ENCODE measurements at places on chromosomes 3 and 15.

DNA sequence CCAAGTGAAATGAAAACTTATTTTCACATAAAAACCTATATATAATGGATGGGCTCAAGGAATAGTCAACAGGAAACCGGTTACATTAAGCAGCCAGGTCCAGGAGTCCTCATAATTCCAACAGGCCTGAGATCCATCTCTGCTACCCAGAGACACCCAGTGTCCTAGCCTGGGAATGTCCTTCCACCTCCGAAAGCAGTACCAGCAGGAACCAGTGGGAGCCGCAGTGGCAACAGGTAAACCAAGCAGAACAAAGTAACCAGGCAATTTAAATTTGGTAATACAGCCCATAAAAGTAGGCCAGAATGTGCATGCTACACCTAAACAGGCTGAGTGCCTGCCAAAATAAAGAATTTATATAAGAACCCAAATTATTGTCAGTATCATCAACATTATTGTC lies 195.6 kb downstream of the ZBBX start:
- DNase-seq = no peak

DNA sequence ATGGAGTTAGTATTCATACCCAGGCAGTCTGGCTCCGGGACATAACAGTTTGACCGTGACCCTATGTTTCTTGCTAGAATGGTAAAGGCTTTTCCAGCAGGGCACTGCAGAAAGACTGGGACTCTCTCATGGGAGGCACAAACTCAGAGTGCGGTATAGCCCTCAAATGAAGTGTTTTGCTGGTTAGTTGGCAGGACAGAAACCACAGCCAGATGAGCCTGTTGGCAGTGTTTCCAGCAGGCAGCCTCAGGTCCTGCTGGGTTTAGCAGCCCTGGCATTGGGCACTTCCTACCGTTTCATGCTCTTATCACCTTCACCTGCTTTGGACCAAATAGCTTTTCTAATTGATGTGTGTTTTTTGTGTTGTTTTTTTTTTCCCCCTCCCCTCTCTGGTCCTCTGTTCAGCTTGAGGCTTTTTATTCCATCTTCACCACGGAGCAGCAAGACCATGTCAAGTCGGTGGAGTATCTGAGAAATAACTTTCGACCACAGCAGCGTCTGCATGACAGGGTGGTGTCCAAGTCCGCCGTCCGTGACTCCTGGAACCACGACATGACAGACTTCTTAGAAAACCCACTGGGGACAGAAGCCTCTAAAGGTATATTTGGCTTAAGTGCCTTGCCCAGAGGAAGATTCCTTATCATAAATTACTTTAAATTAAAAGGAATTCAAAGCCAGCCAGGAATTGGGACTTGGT lies 205.6 kb downstream of the FEZF2 start:
- no peak for DNase-seq

DNA sequence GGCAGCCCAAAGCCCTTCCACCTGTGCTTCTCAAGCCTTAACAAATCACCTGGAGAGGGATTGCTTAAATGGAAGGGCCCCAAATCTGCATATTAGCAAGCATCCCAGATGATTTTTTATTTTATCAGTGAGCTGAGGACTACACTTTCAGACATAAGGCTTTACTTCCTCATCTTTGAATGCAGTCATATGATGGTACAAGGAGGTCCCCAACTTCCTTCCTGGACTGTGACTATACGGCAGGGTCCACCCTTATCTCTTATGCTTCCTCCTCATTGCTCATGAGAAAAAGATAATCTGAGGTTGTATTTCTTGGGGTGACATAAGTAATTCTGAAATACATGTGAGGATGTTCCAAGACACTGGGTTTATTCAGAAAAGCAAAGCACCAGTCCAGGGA lies 13.7 kb upstream of the HEG1 start:
- DNase-seq = no peak

- DNase-seq = no peak
Observed at GRCh38 chr15:77416148-77416455, 3.8 kb downstream of the PEAK1 start.

- no peak for DNase-seq
Observed at GRCh38 chr3:157469561-157470294, 33.1 kb downstream of the PTX3 start.

GRCh38 chr15:25501828-25502446 lies 63.1 kb upstream of the UBE3A start:
- DNase-seq = peak; percentile 44

DNA sequence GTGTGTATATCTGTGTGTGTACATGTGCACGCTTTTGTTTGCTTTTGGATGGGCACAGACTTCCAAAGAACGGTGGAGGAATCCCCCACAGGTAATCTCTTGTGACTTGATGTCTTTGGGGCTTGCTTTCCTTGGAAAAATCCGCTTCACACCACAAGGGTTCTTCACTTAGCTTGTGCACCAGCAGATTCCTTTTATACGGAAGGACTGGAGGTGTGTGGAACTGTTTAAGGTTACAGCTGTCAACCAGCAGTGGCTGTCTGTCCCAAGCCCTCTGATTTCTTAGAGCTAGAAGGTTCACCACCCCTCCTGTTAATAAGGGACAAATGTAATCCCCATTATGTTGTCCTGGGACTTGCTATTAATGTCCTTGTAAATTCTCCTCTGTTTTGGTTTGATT lies 193.5 kb downstream of the ITPR1 start:
- DNase-seq = no peak

- no peak for DNase-seq
Observed at GRCh38 chr3:153463895-153464294, 301.9 kb downstream of the RAP2B start.

- peak; percentile 49 for DNase-seq
Observed at GRCh38 chr15:62391641-62392262, 226.7 kb upstream of the C2CD4B start.

DNA sequence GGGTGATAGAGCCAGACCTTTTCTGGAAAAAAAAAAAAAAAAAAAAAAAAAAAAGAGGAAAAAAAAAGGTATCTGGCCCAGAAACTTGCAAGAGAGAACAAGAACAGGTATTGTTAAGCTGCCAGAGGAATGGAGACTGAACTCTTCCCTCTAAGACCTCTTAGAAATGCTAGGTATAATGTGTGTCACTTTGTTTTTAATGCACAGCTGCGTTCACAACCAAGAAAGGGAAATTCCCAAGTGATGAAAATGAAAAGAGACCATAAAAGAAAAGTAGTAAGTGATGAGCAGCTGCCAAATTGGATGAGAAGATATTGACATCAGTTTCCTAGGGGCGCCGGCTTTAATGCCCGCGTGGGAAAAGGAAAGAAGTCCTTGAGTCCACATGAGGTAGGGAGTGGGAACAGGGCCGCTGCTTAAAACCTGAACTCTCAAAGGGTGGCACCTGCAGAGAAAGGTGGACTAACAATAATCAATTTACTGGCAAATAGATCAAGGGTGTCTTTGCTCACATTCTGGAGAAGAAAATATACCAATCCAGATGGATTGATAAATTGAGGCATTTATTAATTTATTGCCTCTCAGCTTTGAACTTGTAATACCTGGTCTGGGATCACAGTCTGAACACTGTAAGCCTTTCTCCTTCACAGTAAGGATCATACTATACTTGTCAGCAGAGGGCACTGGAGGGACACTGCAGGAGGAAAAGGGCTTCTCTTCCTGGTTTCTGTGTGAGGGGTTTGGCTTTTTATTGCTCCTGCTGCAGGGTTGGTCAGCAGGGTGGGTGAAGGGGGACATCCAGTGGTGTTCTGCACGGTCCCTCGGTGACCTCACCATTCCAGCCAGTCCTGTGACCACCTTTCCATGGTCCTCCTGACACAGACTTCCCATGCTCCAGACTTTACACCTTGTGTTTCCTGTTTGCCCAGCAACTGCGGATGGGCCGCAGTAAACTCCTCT lies 131.6 kb downstream of the AQP9 start:
- peak; percentile 81 for DNase-seq

DNA sequence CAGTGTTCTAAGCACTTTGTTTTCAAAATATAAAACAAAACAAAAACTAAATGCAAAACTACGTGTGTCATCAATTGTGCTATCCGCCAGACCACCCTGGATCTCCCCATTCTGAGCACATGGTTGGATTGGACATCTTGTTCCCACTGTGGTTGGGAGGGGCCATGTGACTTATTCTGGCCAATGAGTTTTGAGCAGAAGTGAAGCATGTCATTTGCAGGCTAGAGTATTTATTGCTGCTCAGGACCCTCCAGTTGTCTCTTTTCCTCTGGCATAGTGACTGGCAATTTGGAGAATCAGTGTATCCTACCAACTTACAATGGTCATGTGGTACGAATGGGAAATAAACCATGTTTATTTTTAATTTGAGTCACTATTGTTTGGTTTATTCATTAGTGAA lies 70.2 kb upstream of the ST8SIA2 start:
- no peak for DNase-seq

GRCh38 chr15:36951731-36952247 lies 148.6 kb downstream of the MEIS2 start:
- DNase-seq = no peak

DNA sequence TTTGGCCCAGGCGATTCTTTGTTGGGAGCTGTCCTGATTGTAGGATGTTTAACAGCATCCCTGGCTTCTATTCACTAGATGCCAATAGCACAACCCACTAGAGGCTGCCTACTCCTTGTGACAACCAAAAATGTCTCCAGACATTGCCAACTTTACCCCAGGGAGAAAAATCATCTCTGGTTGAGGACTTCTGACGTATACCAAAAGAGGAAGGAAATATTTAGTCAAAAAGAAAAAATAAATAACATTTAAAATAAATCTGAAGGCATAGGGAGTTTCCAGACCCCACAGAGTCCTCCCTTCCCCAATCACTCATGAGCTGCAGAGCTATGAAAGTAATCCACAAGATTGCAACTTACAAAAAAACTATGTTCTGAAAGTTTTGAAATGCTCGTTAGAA lies 61.0 kb downstream of the MECOM start:
- no peak for DNase-seq

DNA sequence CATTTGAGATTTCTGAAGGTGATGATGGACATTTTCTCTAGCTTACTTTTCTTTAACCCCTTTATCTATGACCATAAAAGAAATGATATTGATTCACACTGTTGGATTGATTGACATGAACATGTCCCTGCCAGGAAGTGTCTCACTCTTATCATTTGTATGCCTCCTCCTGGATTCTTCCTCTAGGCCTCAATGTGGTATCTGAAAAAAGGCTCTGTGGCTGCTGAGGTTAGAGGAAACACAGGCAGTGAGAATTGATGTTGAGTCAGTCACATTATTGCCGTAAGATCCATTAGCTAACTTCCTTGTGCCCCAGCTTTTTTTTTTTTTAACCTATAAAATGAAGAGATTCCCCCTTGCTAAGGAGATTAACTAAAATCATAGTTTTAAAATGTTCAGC lies 8.0 kb upstream of the THRB start:
- DNase-seq = no peak

- DNase-seq = no peak
Observed at GRCh38 chr3:60363817-60364216, 887.4 kb downstream of the FHIT start.

GRCh38 chr15:74674161-74674560 lies 21.7 kb downstream of the EDC3 start:
- no peak for DNase-seq

DNA sequence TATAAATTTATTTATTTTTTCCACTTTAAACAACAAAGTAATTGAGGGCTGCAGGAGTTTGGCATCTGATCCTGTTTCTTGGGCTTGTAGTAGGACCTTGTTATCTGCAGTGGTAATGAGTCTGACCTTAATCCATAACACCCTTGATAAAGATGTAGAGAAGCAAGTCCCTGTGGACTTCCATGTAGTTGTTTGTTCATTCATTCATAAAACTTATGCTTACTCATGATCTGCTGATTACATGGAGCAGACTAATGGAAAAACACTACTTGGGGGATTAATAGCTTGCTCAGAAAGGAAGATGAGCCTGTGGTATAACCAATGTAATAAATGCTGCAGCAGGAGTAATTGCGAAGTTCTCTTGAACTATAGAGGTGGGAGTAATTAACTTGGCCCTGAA lies 271.5 kb upstream of the TBL1XR1 start:
- DNase-seq = peak; percentile 20

GRCh38 chr3:50674349-50675178 lies at the start of gene DOCK3:
Gene DOCK3 (plus strand): TSS chr3:50674927. CDS start chr3:50675264, 337 bp downstream.
- DNase-seq = peak; percentile 55

- no peak for DNase-seq
Observed at GRCh38 chr3:73926360-73927202, 301.8 kb upstream of the PDZRN3 start.

DNA sequence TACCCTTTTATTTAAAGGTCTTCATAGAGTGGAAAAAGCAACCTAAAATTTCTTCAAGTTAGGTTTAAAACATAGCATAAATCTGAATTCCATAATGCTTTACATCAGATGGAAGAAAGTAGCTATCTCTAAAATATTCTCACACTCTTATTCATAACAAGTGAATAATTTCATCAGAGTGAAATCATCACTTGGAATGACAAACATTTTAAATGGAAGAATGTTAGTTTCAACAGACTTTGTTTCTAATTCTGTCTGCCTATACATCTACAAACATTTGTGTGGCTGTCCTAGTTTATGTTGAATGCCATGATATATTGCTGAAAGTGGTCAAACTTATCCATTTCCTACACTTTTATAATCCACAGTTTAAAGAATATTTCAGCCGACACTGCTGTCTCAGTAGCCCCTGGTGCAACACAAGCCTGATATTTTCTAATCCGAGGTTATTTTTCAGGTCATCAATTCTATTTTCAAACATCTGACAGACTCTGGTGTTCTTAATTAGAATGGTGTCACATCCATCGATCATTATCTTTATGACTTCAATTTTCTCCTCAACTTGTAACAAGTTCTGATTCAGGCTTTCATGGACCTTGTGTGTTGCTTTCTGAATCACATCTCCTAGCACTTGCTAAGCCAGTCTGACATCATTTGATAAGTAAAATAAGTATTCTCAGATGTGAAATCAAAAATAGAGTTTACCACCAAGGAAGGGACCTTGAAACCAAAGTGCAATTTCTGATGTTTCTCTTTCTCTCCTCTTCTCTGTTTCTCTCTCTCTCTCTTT lies 17.1 kb upstream of the CNTN3 start:
- no peak for DNase-seq

DNA sequence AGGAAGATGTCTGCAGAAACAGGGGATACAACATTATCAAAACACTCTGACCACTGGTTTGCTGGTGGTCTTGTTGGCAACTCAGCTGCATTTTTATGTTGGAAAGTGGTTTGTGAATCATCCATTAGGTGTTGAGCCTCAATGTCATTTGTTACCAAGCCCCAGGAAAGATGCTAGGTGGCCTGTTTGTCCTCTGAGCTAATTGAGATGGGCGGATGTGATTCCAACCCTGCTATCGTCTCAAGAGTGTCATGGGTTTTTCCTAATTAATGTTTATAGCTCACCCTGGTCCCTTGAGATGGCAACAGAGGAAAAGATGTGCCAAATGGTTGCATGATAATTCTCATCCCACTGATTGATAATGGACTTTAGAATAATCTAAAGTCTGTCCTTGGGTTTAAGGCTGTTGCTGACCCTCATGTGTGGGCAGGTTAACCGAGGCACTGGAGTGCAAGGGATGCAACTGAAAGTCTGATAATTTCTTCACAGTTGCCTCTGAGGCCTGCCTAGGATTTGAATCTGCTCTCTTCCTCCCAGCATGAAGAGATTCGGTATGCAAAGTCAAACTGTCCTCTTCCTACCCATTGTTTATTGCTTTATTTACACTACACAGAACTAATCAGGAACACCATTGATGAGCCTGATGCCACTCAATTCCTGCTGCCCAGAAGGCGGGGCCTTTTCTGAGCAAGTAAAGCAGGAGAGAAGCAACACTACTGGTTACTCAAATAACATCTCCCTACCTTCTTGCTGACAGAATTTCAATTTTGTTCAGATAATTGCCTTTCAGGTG lies 166.2 kb upstream of the TBC1D5 start:
- DNase-seq = no peak

GRCh38 chr3:118436697-118437262 lies 597.9 kb downstream of the IGSF11 start:
- no peak for DNase-seq

- no peak for DNase-seq
Observed at GRCh38 chr15:100330629-100331215, 11.1 kb downstream of the ADAMTS17 start.

Measured in ACHN (cell line).